ENCODE measurements at places on chromosomes 11 and 22. TPM values are rescaled to one million over a fixed set of nuclear protein-coding genes. Genes with fewer than 3 reads are reported as not detected.

Gene DTX4
- total RNA-seq: 14.3 TPM

Gene DEUP1
- 0.59 TPM for total RNA-seq

Gene NCAM1
- total RNA-seq: 26.8 TPM

Gene BTBD18
- not detected for total RNA-seq

GRCh38 chr11:76787911-76788596 lies 4.9 kb downstream of the TSKU start:
- DNase-seq: no peak

GRCh38 chr11:17760102-17761029 lies 25.8 kb downstream of the KCNC1 start:
- no peak for DNase-seq

DNA sequence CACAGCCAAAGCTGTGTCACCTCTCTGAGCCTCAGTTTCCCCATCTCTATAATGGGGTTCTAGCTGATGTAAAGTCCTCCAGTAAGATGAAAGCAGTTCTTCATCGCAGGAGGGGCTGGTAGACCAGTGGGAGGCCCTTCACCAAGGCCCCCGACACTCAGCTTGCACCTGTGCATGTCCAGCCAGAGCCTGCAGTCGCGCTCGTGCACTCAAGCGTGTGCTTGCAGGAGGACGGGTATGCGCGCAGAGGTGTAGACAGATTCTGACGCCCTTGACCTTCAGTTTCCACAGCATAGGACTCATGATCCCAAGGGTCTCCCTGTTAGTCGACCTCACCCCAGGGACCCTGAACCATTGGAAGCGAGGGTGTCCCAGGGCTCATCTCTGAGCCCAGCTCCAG lies 633.7 kb downstream of the TBC1D22A start:
- no peak for DNase-seq

DNA sequence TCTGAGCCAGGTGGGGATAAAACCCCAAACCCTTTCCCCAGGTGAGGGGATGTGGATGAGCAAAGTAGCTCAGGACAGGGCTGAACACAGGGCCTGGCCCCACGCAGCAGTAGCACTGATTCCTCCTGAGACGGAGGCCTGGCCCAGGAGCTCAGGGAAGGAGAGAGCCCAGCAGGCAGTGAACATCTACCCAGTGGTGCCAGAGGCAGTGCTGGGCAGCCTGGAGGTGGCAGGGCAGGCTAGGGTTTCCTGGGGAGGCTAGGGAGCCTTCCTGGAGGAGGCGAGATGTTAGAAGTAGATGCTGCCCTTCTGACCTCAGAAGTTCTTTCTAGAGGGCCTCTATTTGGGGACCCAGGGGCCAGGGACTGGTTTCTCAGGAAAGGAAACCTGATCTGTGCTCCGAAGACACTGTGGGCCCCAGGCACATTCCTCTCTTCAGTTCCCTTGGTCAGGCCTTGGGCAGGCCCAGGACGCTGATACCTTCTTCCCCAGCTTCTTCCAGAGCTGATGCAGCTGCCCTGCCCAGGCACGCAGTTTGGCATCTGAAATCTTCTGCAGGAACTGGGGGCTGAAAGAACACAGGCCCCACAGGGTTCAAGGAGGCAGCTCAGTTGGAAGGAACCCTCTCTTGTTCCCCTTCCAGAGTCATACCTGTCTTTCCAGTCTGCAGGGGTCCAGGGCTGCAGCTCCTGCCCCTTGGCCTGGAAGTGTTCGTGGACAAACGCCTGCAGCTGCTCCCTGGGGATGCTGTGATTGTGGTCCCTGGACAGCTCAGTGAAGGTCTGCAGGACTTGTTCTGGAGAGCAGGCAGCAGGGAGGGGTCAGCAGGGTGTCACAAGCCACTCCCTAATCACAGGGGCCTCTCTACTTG lies 16.8 kb downstream of the TREH start:
- no peak for DNase-seq

- DNase-seq: no peak
These were observed 268.6 kb downstream of the TMEM135 start for GRCh38 chr11:87306262-87306851.

GRCh38 chr11:14906993-14907392 lies 15.0 kb upstream of the CYP2R1 start:
- DNase-seq: no peak

- no peak for DNase-seq
These were observed 12.5 kb downstream of the OTUB1 start for GRCh38 chr11:63998558-63999348.
